Daoy (cell line): ENCODE measurements at places on chromosomes 6 and 20. TPM values are rescaled to one million over a fixed set of nuclear protein-coding genes. Genes with fewer than 3 reads are reported as not detected.

The TUBB1 gene
- total RNA-seq, result not detected in 2 replicates

The C6orf52 gene
- 2.7 and 13.0 TPM in 2 replicates for total RNA-seq

The POM121L2 gene
- total RNA-seq, result not detected in 2 replicates

The MLIP gene
- not detected in 2 replicates for total RNA-seq

The NRN1 gene
- 38.3 and 47.5 TPM in 2 replicates for total RNA-seq

The RRAGD gene
- total RNA-seq, result 8.8 and 9.4 TPM in 2 replicates

The RIPPLY2 gene
- total RNA-seq, result 5.1 and 5.4 TPM in 2 replicates

The PTK6 gene
- not detected in 2 replicates for total RNA-seq

The SSTR4 gene
- not detected in 2 replicates for total RNA-seq

The ECT2L gene
- not detected in 2 replicates for total RNA-seq

The SERPINB1 gene
- total RNA-seq, result 1.4 and 3.7 TPM in 2 replicates

The NOX3 gene
- not detected in 2 replicates for total RNA-seq

The TNNC2 gene
- total RNA-seq, result not detected in 2 replicates

The SLC35B2 gene
- 86.8 and 92.8 TPM in 2 replicates for total RNA-seq

The ANKRD66 gene
- not detected in 2 replicates for total RNA-seq
